Panc1 (cell line): ENCODE measurements at places on chromosomes 13 and 19. TPM values are rescaled to one million over a fixed set of nuclear protein-coding genes. Genes with fewer than 3 reads are reported as not detected.

DNA sequence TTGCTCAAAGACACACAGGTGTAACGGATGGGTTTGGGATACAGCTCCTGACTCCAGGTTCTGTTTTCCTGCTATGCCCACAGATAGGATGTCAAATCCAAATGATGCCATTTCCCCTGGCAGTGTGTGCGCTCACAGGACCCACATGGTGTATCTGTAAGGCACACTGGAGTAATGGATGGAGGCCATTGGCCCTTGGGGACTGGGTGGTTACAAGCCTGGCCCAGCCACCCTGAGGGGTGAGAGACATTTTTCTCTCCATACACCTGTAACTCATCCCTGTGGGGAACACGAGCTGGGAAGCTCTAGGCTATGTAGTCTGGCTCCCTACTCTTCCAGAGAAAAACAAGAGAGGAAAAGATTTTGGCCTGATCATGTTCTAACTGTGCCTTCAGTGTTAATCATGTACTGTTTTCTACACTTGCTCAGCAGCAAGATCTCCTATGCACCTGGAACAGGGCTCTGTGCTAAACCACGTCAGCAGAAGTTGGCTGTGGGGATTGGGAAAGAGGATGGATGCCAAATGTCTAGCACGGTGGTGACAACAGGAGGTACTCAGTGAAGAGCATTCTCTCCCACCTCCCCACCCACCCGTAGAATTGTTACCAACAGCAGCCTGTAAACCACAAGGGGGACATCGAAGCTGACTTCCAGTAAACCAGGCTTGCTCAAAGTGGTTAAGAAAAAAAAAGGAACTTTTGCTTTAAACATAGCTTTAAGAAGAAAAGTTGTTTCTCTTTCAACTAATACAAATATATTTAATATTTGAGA is 237.0 kb downstream of the LACC1 start:
- no peak overlapping the region for H3K27ac ChIP-seq
- no peaks in the 10 kb centered on the region for H3K27me3 ChIP-seq
- H3K4me3 ChIP-seq: no peak overlapping the region
- DNase-seq: no peak

DNA sequence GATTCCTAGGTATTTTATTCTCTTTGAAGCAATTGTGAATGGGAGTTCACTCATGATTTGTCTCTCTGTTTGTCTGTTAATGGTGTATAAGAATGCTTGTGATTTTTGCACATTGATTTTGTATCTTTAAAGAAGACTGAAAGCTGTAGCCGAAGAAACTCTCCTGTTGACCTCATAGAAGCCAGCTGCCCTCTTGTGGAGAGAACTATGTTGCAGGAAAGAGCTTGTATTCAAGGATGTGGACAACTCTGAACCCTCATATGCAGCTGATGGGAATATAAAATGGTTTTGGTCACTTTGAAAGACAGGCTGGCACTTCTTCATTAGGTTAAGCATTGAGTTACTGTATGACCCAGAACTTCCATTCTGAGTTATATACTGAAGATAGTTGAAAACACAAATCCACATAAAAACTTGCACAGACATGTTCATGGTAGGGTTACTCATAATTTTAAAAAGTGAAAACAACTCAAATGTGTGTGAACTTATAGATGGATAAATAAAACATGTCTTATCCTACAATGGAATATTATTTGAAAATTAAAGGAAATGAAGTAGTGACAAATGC is 65.8 kb upstream of the SLITRK6 start:
- H3K36me3 ChIP-seq: no peaks in the 10 kb centered on the region
- H3K4me3 ChIP-seq: no peak overlapping the region
- H3K27ac ChIP-seq: no peak overlapping the region

DNA sequence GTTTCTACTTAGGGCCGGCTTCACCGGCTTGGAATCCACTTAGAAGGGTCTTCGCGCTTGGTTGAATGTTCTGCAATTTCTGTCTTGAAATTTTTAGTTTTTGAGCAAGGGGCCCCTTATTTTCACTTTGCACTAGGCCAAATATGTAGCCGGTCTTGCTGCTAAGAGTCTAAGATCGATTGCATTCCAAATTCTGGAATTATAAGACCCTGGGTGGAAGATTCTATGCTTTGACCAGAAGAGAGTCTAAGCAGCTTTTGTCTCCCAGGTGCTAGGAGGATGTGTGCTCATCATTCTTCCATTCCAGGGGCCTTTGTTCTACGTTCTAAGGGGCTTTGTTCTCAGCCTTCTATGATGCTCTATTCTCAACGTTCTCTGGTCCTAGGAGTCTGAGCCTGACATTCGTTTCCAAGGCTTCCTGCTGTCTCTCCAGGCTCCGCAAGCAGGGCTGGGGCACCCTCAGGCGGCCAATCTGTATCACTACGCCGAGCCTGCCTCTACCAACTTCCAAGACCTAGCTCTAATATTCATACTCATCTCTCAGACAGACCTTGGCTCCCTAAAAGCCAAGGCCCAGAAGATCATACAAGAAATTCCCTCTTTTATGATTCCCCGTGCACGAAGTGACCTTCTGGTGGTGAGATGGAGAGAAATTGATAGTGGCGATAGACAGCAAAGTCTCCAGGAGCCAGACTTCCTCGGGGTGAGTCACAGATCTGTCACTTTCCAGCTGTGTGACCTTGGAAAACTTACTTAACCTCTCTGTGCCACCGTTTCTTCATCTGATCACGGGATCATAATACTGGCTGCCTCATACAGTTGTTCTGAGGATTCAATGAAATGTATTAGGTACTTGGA is 982 bp upstream of the DACT3 start:
- H3K4me3 ChIP-seq: peak overlapping the region; percentile 49
- 0 out of 2 replicates have a peak overlapping the region, but pooled peaks have one; percentile 29 for H3K27ac ChIP-seq
- no peaks in the 10 kb centered on the region for H3K27me3 ChIP-seq

DNA sequence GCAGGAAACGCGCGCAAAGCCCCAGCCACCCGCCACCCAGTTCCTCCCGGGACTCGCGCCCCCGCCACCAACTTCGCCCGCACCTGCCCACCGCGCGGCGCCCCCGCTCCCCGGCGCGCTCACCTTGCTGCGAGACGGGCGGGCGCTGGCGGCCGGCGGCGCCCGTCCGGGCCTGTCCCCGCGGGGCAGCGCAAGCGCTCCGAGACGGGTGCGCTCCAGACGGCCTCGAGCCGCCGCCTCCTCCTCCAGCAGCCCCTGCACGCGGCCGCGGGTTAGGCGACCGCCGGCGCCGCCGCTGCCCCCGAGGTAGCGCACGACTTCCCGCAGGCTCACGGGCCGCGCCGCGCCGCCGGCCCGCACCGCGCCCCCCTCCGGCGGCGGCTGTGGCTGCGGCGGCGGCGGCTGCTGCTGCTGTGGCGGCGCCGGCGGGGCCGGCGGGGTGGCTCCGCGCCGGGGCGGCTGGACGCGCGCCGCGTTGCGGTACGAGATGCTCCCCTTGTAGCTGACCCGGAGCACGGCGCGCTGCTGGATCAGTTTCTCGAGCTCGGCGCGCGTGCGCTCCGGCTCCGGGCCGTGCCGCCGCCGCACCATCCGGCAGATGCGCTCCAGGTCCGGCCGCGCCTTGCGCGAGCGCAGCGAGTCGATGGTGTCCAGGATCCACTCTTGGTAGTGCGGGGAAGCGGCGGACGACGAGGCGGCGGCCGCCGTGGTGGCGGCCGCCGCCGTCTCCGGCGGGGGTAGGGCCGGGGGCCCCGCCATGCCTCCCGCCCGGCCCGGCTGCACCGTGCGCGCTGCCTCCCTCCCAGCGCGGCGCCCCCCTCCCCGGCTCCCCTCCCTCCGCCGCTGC is 666 bp downstream of the SAMD1 start:
- DNase-seq: no peak
- no peaks in the 10 kb centered on the region; the same call in 1 of the 2 replicates for H3K36me3 ChIP-seq
- H3K27me3 ChIP-seq: no peaks in the 10 kb centered on the region
- H3K4me1 ChIP-seq: peaks cover 4% of the 10 kb centered on the region
- no peak overlapping the region for H3K27ac ChIP-seq

GRCh38 chr13:65339241-65339640 is 1890.9 kb downstream of the PCDH9 start:
- DNase-seq: no peak
- H3K4me3 ChIP-seq: no peak overlapping the region
- no peaks in the 10 kb centered on the region for H3K27me3 ChIP-seq
- H3K4me1 ChIP-seq: no peaks in the 10 kb centered on the region

DNA sequence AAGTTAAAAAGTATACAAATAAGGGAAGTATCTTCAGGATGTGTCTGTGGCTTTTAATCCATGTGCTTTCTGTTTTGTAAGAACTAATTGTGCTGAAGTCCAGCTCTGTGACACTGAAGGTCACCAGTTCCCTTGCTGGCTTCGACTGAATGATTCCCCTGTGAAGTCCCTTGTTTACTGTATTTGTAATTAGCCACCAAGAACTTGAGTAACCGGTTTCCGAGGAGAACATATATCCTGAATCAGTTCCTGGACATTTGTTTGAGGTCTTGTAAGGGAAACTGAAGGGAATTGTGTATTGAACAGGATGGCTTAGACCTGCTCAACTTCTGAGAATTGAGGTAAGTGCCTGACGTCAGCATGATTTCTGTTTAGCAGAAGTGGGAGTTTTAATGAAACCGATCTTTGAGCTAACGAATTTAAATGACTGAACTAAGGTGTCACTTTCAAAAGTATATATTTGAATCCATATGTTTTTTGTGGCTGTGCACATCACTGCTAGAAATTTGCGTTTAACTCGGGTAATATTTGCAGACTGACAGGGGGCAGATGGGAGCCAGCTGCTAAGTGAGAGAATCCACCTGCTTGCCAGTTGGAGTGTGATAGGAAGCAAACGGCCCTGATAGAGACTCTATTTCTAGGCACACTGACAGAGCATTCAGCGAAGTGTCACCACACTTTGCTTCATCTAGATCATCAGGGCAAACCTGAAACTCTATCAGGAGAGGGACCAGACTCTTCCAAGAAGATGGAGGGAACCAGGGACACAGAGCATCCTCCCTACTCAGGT is 530.0 kb downstream of the RFC3 start:
- no peaks in the 10 kb centered on the region for H3K36me3 ChIP-seq
- no peak for DNase-seq
- H3K4me3 ChIP-seq: no peak overlapping the region
- H3K27me3 ChIP-seq: no peaks in the 10 kb centered on the region
- no peaks in the 10 kb centered on the region for H3K4me1 ChIP-seq
- H3K27ac ChIP-seq: no peak overlapping the region

- DNase-seq: no peak
- no peaks in the 10 kb centered on the region for H3K27me3 ChIP-seq
- H3K4me3 ChIP-seq: no peak overlapping the region
- H3K27ac ChIP-seq: no peak overlapping the region
- no peaks in the 10 kb centered on the region for H3K4me1 ChIP-seq
- no peaks in the 10 kb centered on the region for H3K36me3 ChIP-seq
Measured at GRCh38 chr13:113787694-113788093, 28.7 kb downstream of the TMEM255B start.

DNA sequence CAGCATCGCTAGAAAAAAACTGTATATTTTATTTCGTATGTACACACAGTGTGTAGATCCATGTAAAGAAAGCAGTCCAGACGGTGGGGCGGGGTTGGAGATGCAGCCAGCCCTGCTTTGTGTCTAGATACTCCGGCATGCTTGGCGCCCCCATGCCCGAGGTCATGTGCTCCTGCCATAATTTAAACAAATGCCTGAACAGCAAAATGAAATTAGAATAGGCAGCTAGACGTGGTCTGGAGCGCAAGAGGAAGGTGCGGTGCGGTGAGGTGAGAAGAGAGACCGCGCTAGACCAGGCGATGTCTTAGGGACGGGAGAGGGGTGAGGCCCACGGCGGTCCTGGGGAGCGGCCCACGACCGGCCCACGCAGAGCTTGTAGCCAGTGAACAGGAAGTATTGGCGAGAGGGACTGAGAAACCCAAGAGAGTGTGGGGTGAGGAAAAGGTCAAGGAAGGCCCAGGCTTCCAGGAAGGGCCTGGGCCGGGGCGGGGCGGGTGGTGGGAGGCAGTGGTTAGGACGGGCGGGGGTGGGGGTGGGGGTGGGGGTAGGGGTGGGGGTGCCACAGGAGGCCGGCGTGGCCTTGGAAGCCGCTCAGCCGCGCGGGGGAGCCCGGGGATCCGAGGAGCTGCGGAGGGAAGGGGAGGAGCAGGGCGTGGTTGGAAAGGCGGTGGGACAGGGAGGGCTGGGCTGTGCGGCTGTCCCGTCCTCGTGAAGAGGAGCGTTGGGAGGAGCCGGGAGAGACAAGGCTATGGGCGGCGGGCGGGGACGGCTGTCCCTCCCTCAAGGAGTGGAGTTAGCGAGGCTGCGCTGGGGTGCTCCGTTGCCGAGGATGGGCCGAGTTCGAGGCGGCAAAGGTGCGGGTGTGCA is 254.7 kb upstream of the SGCG start:
- H3K36me3 ChIP-seq: no peaks in the 10 kb centered on the region
- H3K27me3 ChIP-seq: no peaks in the 10 kb centered on the region
- H3K4me3 ChIP-seq: no peak overlapping the region
- no peak overlapping the region for H3K27ac ChIP-seq
- H3K4me1 ChIP-seq: no peaks in the 10 kb centered on the region

DNA sequence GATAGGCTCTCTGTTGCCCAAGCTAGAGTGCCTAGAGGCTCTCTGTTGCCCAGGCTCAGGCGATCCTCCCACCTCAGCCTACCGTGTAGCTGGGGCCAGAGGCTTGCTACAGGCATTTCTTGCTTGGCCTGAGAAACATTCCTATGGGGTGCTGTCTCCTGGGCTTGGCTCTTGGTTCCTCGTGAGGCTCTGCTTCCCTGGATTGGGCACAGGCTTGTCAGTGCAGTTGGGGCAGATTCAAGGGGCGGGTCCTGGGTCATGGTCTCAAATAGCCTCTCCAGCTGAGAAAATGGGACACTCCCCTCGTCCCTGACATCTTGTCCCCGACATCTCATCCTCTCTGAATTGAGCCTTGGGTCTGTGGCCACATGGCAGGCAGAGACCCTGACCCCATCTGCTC is 4.9 kb downstream of the TSSK6 start:
- H3K4me3 ChIP-seq: no peak overlapping the region
- H3K36me3 ChIP-seq: no peaks in the 10 kb centered on the region
- H3K27me3 ChIP-seq: no peaks in the 10 kb centered on the region
- no peak overlapping the region for H3K27ac ChIP-seq
- no peak for DNase-seq
- H3K4me1 ChIP-seq: no peaks in the 10 kb centered on the region

GRCh38 chr19:4010808-4011110 is 3.2 kb downstream of the PIAS4 start:
- H3K27me3 ChIP-seq: no peaks in the 10 kb centered on the region
- H3K27ac ChIP-seq: no peak overlapping the region
- H3K36me3 ChIP-seq: 0 out of 2 replicates have a peak, but pooled peaks cover 2% of the 10 kb centered on the region
- no peak overlapping the region for H3K4me3 ChIP-seq
- DNase-seq: no peak

GRCh38 chr19:18906605-18907519 is 10.9 kb upstream of the CERS1 start:
- H3K27ac ChIP-seq: no peak overlapping the region
- no peaks in the 10 kb centered on the region for H3K4me1 ChIP-seq
- H3K36me3 ChIP-seq: no peaks in the 10 kb centered on the region
- H3K27me3 ChIP-seq: no peaks in the 10 kb centered on the region
- no peak overlapping the region for H3K4me3 ChIP-seq

The RGS9BP gene
- 1.3 TPM for total RNA-seq

The CERS1 gene
- total RNA-seq: 4.5 TPM

The KASH5 gene
- total RNA-seq: not detected

The KIR3DL2 gene
- not detected for total RNA-seq

The CEACAM7 gene
- not detected for total RNA-seq

The SPACA4 gene
- not detected for total RNA-seq

The SLC25A41 gene
- total RNA-seq: 0.21 TPM

The PRTN3 gene
- total RNA-seq: 1.5 TPM

The AP1M1 gene
- total RNA-seq: 88.7 TPM
